ENCODE measurements at places on chromosomes 16 and 17.

DNA sequence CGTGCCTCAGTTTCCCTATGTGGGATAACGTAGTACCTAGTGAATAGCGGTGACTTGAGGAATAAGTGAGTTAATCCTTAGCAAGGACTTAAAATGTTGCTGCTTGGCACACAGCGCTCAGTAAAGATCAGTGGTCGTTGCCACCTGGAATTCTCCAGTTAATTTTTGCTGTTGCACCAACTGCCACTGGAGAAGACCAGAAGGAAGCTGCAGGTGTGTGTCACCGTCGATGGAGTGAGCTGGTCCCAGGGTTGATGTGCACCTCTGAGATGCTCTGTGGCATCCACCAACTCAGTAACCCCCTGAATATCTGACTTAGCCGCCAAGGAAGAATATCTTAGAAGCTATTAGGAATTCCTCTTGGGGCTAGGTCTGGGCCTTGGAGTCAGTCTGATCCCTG, 4.1 kb downstream of the ABCC1 start:
- no peak for DNase-seq

DNA sequence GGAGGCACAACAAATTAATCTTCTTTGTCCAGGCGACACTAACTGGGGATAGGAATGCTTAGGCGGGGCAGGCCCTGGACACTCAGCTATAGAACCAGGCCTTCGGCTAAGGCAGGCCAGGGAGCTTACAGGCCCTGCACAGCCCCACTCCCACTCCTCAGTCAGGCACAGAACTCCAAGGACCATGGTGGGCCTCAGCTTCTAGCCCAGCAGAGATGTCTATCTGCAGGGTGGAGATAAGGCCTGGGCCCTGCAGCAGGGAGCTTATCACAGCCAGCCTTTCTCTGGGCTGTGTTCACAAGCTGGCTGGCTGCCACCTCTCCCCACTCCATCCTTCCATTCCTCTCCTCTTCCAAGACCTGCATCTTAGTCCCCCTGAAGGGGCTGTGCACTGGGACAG, 68.1 kb downstream of the TMEM132E start:
- no peak for DNase-seq

- DNase-seq = no peak
Observed at GRCh38 chr17:71032746-71033273, 863.5 kb downstream of the KCNJ2 start.

DNA sequence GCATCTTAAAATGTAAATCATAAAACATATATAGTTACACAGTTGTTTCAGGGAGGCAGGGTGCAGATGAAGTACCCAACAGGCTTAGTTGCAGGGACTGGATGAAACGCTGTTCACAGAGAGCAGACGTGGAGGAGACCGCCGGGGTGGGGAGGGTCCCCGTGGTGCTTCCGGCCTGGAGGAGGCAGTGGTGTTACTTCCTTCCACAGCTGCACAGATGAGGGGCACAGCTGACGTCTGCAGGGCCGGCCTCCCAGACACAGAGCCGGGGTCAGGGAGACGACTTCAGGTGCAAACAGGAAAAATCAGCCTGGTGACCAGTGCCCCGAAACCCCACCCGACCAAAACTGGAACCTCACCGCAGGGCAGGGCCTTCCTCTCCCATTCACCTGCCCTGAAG, 17.1 kb downstream of the SPIRE2 start:
- DNase-seq = no peak

- peak; percentile 32 for DNase-seq
Observed at GRCh38 chr17:50396261-50397110, 837 bp downstream of the LRRC59 start.

DNA sequence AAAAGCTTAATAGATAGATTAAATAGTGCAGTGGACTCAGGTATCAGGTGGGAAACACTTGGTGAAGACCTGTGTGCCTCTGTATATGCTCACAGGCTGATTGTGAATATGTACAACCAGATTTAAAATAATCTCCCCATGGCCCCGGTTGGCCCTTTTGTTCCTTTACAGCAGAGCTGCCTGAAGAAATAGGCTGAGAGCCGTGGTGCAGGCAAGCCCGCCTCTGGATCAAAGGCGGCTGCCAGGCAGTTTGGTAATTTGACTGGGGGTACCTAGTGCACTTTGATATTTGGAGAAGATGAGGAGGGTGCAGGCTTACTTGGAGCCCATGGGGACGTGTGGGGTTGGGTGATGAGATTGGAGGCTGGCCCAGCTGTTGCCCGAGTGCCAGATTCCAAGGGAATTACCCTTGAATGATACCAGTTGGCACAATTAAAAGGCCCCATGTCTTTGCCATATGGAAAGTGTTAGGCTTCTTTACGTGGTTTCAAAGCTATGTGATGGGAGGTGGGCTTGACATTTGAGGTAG, 5.0 kb downstream of the NKD1 start:
- no peak for DNase-seq

DNA sequence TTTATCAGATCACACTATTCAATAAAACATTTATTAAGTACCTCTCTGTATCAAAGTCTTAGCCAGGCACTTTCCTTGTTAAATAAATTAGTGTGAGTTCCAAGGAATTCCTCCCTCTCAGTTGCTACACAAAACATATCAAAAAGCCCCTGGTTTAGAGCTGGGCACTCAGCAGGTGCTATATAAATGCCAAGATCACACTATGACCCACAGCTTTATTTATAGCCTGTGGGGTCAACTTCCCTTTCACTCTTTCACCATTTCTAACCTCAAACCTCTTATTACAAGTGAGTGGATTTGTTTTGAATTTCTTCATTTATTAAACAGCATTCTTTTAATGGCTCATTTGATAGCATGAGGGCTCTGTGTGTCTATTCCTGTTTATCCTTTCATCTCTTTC, 112.6 kb upstream of the MPHOSPH6 start:
- DNase-seq = no peak

GRCh38 chr17:17812211-17813054, 24.4 kb downstream of the SREBF1 start:
- peak; percentile 70 for DNase-seq

- peak; percentile 22 for DNase-seq
Observed at GRCh38 chr17:11144358-11145233, 96.4 kb upstream of the SHISA6 start.

DNA sequence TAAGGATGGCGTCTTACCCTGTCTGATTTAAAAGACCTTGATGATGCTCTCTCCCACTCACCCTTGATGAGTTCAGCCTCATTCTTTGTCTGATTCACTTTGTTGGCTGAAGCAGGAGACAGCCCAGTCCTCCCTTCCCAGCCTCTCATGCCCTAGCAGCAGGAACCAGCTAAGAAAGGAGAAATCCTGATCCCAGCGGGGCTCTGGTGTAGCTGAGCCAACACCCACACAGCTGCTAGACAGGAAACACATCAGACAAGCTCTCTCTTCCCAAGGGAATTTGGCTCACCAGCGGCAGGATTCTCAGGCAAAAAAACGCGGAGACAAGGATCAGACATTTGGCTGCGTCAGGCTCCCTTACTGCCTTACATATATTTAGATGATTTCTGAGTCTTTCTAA, 211.5 kb downstream of the CDH11 start:
- no peak for DNase-seq

- no peak for DNase-seq
Observed at GRCh38 chr16:48907906-48908634, 298.1 kb upstream of the N4BP1 start.

- DNase-seq = no peak
Observed at GRCh38 chr17:55442462-55442861, 20.8 kb upstream of the MMD start.

DNA sequence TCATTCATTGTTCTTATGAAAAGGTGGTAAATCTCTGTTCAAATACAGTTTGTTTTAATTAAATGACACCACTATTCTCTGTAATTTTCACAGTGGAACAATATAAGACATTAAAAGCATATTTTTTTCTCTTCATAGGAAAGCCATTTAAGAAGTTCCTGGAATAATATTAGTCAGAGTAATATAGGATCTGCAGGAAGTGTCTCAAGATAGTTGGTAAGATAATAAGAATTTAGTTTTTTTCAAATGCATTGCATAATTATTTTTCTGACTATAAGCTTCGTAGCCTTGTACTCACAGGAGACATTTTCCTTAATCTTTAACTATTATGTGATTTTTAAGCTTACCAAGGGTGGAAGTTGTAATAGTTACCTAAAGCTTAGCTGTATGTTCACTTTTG, 16.9 kb downstream of the STXBP4 start:
- no peak for DNase-seq

- DNase-seq = no peak
Observed at GRCh38 chr16:88651989-88652761, 1.3 kb upstream of the CYBA start.

- peak; percentile 81 for DNase-seq
Observed at GRCh38 chr16:85330694-85331188, 218.5 kb upstream of the CIBAR2 start.

DNA sequence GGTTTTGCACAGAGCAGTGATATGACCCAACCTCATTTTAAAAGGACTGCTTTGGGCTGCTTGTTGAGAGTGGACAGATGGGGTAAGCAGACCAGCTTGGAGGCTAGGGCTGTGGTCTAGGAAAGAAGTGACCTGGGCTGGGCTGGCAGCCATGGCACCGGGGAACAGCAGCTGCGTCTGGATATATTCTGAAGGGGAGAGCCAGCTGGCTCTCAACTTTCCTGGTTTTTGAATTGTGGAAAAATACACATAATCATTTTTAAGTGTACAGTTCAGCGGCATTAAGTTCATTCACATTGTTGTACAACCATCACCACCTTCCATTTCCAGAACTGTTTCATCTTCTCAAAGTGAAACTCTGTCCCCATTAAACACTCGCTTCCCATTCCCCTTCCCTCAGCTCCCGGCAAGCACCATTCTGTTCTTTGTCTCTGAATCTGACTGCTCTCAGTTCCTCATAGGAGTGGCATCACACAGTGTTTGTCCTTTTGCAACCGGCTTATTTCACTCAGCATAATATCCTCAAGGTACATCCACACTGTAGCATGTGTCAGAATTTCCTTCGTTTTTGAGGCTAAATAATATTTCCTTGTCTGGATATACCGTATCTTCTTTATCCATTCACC, 113.2 kb downstream of the SPECC1 start:
- DNase-seq = no peak

DNA sequence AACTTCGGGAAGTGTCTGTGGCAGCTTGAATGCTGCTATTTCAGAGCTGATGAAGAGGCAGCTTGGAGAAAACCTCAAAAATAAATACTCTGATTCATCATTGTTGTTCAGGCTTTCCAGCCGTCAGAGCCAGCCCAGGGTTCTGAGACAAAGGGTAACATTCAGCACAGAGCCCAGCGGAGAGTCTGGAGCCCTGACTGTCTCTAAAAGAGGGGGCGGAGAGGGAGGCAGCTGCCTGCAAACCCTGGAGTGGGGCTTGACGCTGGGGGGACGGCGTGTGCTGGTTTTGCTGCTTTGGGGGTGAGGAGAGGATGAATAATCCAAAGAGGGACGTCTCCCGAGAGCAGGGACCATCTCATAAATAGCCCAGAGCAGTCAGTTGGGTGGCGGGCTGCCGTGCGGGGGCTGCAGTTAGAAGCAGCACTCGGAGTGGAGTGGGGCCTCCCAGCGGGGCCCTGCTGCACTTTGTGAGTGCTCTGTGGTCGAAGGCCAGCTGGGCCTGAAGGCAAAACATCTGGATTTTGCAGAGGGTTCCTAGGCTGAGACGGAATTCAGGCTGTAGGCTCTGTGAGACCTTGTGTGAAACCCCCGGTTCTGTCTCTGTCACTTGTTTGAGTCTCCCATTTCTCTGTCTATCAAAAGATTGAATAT, 237.8 kb downstream of the PRKCA start:
- no peak for DNase-seq

- peak; percentile 67 for DNase-seq
Observed at GRCh38 chr17:7177954-7178477, 1.2 kb downstream of the ASGR1 start.

Data from HTR-8/SVneo (cell line).